ENCODE measurements at places on chromosomes 6 and 20.

GRCh38 chr20:54132612-54133433, 41.0 kb downstream of the CYP24A1 start:
- DNase-seq = no peak

DNA sequence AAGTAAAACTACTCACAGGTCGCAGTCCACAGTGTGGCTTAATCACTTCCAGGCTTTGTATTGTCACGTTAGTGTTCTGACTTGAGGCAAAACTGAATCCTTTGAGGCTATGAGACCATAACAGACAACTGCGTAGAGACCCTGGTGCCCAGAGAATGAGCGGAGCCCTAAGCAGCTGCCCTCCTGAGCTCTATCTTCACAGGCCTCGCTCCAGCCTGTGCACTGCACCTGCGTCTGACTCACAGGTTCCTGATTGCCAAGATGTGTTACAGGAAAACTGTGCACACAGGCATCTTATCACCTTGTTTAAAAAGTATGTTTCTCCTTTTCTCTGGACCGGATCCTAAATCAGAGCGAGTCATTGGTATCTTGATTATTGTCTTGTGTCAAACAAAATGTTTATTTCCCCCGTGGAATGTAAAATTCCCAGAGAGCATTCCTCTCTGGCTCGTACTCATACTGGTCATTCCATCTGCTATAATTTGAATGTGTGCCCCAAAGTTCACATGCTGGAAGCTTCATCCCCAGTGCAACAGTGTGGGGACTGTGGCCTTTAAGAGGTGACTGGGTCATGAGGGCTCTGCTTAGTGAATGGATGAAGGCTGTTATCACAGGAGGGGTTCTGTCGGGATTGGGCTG, 25.7 kb downstream of the PRR18 start:
- no peak for DNase-seq

DNA sequence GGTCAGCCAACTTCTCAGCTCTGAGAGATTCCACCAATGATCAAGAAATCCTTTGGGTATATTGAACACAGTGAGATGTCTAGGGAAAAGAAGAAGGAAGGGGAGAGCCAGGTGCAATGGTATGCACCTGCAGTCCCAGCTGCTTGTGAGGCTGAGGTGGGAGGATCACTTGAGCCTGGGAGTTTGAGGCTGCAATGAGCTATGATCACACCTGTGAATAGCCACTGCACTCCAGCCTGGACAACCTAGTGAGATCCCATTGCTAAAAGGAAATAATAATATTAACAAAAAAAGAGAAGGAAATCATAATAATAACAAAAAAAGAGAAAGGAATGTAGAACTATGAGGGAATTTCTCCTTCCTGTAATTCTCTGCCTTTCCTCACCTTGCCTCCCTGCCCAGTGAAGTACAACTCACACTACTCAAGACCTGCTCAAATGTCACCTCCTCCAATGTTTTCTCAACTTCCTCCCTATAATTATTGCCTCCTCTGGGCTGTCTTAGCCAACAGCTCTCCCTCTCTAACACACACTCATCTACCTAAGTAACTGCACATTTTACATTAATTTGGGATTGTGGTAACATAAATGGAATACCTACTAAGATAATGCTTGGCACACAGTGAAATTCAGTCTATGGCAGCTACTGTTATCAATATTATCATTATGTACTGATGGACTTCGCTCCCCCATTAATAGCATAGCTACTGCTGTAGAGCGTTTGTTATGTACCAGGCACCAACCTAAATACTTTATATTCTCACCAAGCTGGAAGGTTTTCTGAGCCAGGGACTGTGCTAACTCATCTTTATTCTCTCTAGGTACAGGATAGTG, 103.6 kb downstream of the KIF13A start:
- peak; percentile 27 for DNase-seq

DNA sequence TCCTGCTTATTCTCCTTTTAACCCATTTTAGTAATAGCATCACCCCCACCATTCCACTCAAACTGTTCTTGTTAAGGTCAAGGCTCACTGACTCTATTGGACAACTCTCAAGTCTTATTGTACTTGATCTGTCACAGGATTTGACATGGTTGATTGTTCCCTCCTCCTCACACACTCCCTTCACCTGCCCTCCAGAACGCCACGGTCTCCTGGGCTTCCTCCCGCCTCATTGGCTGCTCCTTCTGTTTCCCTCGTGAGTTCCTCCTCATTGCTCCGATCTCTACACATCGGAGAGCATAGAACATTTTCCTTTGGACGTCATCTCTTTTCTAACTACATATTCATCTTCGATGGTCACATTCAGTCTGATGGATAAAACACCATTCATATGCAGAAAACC, 55.1 kb downstream of the STMND1 start:
- DNase-seq = no peak

- DNase-seq = no peak
Observed at GRCh38 chr20:13029687-13030375, 21.1 kb downstream of the SPTLC3 start.

Data from AML-193 (cell line).